ENCODE measurements at places on chromosomes 3 and 15.

- DNase-seq = peak; percentile 16
Observed at GRCh38 chr3:187318819-187319616, 27.5 kb upstream of the MASP1 start.

- no peak for DNase-seq
Observed at GRCh38 chr15:87638554-87639083, 617.9 kb downstream of the NTRK3 start.

DNA sequence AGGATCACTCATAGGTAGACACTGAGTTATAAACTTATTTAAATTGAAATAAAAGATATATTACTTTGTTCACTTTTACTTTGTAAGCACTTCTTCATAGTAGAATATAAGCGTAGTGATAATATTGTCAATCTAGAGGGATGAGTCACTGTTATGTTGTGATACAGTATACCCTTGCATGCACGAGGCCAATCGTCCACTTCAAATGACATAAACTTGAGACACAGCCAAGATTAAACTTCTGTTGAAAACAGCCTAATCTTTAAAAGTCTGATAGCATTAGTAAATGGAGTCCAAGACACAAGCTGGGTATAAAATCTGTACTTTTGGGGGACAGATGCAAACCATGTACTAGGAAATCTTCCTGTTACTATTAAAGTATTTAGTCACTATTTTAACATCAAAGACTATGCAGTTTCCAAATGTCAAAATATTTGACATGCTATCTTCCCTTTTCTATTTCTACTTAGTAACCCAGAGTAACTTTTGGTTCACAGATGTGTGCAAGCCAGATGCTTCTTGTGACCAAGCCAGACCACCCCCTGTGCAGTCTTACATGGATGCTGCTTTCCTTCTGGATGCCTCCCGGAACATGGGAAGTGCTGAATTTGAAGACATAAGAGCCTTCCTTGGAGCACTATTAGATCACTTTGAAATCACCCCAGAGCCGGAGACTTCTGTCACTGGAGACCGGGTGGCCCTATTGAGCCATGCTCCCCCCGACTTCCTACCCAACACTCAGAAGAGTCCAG, 85.3 kb downstream of the PIK3R4 start:
- DNase-seq = no peak

DNA sequence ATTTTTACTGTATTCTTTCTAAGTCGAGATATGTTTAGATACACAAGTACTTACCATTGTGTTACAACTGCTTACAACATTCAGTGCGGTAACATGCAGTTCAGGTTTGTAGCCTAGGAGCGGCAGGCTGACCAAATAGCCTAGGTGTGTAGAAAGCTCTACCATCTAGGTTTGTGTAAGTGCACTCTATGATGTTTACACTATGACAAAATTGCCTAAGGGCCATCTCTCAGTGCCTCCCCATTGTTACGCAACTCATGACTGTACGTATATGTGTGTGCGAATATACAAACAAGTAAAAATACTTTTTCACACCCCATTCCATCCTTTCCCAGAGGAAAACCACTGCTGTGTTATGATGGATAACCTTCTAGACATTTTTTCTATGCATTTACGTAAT, 44.3 kb downstream of the PXYLP1 start:
- no peak for DNase-seq

DNA sequence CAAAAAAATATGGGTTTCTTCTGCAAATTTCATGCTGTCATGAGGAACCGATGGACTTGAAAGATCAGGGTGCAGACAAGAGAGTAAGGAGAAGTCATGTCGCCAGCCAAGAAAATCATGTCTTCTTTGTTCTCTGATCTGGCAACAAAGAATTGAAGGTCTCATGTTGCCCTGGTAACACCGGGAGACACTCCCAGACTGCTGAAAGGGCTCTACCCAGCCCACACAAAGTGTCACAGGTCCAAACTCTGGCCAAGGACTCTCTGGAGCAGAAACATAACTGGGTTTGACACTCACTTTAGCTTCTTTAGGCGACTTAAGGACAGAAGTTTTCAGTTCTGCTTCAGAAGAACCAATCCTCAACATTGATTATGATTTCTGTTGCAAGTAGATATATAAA, 42.9 kb downstream of the SIDT1 start:
- no peak for DNase-seq

DNA sequence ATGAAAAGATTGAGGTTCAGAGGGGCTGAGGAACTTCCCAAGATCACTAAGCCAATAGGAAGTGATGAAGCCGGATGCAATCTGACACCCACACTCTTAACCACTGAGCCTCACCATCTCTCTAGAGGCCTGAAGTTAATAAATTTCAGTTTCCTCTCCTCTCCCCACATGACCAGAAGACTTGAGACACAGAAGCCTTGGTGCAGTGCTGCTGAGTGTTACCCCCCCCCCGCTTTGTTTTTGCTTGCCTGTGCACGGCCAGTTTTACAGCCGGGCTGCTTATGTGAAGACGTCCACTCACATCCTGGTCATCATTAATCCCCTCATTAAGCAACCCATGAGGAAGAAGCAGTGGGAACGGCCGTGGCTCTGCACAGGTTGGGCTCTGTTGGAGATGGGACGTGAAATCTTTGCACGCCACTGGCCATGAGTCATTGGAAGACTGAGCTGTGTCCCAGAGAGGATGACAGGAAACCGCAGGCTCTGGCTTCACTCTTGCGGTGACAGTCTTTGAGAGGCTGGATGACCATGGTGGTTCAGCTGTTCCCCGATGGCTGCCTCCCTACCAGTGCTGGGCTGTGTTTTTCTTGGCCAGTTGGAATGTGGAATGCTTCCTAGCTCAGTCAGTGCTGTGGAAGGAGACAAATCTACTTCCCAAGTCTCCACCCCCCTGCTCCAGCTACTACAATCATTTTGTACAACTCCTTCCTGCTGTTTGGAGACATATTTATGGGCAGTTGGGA, 232.6 kb upstream of the LRTM1 start:
- DNase-seq = no peak

DNA sequence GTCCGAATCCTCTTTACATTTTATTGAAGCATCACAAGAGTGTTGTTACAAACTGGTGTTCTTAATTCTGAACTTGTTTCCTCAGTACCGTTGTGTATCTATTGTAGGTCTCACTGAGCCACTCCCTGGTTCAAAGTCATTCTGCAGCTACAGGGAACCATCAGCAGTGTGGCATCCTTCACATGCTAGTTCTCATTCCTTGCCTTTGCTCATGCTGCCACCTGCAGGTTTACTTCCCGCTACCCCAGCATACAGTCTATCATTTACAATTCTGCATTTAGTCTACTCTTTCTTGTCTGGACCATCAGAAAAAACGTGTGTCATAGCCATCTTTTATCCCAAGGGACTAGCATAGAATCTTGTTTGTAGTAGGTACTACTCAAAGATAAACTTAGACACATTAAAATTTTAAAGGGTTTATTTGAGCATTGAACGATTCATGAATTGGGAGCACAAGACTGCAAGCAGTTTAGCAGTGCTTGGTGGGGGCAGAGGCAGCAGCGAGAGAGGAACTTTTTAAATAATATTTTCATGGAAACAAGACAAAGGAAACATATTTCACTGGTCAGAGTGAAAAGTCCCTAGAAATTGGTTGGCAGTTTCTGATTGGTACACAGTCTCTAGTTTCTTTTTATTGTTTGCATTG, 402.1 kb downstream of the CADM2 start:
- no peak for DNase-seq

- no peak for DNase-seq
Observed at GRCh38 chr15:57509965-57510364, 81.7 kb upstream of the MYZAP start.

DNA sequence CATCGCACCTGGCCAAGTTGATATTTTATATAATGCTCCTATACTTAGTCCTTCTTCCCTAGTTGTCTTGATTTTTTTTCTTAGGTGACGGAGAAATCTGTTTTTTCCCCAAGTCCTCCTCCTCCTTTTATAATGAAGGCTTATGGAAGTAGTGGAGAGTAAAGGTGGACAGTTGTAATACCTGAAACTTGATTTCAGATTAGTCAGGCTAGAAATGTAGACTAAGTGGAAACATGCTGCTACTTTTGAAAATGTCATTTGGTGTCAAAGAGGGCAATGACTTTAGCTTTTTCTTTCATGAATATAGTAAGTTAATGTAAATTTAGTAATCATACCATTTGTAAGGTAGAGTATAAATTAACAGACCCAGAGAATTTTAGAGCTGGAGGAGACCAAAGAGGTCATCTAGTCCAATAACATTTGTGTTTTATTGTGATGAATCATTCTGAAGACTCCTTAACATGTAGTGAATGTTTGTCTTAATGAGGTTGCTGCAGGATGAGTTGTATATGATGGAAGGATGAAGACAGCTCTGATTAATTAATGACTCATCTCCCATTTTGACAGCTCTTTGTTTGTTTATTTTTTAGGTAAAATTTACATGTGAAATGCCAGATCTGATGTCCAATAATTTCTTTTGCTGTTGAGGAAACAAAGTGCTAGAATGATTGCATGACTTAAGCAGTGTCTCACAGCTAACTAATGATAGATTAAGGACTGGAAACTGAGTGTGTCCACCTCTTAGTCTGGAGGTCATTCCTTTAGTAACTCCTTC, 8.7 kb downstream of the CTDSPL2 start:
- DNase-seq = no peak

DNA sequence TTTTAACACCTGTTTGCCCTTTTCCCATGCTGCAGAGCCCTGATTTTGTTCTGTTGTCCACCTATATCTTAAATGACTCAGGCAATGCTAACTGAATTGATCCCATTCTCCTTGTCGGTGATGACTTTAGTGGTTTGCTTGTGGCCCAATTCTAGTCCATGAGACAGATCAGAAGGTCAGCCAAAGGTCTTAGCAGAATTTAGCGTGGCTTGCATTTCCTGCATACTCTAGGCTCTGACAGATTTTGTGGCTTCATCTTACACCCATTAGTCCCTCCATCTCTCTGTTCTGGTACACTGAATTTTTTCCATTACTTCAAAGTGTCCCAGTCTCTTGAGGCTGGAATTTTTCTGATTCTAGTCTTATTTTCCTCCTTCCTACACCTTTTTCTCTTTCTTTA, 161.9 kb downstream of the STAC start:
- no peak for DNase-seq

- DNase-seq = no peak
Observed at GRCh38 chr3:168815946-168816345, 720.2 kb upstream of the GOLIM4 start.

- no peak for DNase-seq
Observed at GRCh38 chr3:138856799-138857198, 22.1 kb upstream of the PIK3CB start.

DNA sequence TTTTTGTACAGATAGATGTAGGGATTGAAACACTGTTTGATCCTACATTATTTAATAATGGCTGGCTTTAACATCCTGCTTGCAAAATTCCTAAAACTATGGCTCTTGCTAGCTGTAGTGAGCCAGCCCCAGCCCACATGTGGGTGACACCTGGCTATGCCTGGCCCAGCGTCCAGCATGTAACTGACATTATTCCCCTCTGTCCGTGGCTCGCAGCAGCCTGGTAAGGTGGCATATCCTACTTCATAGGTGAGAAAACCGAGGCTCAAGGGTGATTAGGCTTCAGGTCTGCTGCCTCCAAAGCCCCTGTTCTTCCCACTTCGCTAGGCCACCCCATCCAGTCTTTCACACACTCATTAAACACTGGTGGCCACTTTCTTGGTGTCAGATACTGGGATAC, 1.6 kb downstream of the CALML4 start:
- DNase-seq = no peak

DNA sequence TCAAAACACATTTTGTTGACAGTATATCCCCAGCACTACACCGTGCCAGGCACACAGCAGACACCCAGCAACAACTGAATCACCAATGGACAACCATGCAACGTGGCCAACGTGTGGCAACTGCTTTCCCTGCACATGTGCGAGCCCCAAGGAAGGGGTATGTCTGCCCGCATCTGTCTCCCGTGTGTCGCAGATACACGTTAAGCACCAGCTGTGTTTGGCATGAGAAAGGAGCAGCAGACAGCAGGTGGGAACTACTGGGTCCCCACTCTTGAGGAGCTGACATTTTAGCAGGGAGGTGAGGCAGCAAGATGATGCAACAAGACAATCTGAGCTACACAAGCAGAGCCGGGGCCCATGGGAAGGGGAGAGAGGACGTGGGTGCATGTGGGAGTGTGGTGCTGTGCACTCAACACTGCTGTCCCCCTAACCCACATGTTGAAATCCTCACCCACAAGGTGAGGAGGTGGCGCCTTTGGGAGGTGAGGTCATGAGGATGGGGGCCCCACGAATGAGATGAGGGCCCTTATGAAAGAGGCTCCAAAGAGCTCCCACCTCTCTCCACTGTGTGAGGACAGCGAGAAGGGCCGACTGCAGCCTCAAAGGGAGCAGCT, 56.2 kb downstream of the ROPN1B start:
- DNase-seq = no peak

- no peak for DNase-seq
Observed at GRCh38 chr3:157793745-157794144, 290.5 kb upstream of the VEPH1 start.

DNA sequence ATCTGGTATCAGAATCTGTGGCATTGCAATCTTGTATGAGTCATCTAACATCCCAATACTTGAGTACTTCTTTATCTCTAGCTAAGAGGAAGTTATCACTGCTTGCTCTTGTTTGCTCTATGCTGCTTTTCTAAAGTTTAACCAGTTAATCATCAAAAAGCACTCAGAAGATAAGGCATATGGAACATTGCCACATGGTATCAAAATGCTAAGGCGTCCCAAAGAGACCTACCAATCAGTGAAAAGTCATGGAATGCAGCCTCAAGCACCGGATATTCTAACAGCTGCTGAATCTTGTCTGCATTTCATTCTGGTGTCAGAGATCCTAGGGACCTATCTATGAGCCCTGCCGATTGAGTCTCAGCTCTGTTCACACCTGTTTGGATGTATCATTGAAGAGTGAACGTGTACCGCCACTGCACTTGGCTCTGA, 192.8 kb downstream of the ARPP21 start:
- no peak for DNase-seq

DNA sequence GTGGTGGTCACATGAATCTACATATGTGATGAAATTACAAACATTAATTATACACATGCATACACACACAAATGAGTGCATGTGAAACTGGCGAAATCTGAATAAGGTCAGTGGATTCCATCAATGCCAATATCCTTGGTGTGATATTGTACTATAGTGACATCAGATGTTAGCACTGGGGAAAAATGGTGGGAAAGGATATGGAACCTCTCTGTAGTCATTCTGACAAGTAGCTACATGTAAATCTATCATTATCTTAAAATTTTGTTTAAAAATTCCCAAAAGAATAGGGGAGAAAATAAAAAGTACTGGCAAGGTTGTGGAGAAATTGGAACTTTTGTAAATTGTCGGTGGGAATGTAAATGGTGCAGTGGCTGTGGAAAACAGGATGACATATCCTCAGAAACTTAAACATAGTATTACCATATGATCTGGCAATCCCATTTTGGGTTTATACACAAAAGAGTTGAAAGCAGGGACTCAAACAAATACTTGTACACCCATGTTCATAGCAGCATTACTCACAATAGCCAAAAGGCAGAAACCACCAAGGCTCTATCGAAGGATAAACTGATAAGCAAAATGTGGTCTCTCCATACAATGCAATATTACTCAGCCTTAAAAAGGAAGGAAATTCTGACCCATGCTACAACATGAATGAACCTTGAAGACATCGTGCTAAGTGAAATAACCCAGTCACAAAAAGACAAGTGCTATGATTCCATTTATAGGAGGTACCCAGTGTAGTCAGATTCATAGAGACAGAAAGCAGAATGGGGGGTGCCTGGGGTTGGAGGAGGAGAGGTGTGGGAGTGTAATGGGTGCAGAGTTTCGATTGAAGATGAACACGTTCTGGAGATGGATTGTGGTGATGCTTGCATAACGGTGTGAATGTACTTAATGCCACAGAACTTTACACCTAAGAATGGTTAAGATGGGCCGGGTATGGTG, 25.3 kb upstream of the HRH1 start:
- no peak for DNase-seq

- no peak for DNase-seq
Observed at GRCh38 chr15:77836906-77837648, 204.4 kb upstream of the LINGO1 start.
